ENCODE measurements at places on chromosomes 12 and 14. TPM values are rescaled to one million over a fixed set of nuclear protein-coding genes. Genes with fewer than 3 reads are reported as not detected.
A peak's percentile ranks its signal among the peaks of the same experiment; 100 is the strongest.

DNA sequence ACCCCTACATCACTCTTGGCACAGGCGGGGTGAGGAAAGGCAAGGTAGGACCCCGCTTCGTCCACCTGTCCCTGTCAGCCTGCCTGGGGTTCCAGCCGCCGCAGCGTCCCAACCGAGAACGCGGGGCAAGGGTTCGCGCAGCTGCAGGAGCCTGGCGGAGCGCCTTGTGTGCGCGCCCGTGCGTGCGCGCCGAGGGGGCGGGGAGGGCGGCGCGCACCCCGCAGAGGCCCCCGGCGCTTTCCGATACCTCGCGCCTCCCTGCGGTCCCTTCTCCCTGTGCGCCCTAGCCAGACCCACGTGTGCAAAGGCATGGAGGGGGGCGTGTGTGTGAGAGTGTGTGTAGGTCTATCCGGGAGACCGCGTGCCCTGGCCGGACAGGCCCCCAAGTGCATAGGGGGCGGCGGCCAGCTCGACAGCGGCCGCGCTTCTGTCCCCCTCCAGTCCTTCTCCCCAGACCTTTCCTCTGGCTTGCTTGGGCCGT, 122.4 kb downstream of the TSPAN9 start:
- peaks cover 29% of the 10 kb centered on the region for H3K4me1 ChIP-seq
- no peak overlapping the region for H3K27ac ChIP-seq
- DNase-seq: peak; percentile 33
- no peaks in the 10 kb centered on the region for H3K36me3 ChIP-seq

DNA sequence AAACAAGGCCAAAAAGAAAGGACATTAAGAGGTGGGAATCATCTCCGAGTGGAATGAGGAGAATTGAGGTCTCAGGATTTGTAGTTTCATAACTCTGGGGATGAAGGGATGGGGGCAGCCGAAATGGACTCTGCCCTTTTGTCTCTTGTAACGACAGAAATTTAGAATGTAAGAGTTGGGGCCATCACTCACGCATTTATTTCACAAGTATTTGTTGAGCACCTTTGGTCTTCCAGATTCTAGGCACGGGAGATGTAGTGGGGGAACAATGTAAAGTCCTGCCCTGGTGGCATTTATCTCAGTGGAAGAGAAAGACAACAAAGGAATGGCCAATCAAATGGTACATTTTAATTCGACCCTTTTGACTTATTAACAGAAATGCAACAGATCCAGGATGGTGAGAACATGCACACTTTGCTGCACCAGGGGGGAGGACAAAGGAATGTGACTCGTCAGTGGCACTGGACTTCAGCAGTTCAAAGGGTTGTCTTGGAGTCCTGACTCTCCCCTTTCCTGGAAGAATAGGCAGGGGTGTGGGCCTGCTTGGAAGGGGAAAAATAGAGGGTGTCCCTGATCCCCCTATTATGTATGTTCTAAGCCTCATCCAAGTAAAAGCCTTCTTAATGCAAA, 102.0 kb downstream of the TMEM30B start:
- no peak overlapping the region for H3K4me3 ChIP-seq
- H3K27ac ChIP-seq: no peak overlapping the region
- no peak for DNase-seq
- peaks cover 2% of the 10 kb centered on the region for H3K27me3 ChIP-seq

DNA sequence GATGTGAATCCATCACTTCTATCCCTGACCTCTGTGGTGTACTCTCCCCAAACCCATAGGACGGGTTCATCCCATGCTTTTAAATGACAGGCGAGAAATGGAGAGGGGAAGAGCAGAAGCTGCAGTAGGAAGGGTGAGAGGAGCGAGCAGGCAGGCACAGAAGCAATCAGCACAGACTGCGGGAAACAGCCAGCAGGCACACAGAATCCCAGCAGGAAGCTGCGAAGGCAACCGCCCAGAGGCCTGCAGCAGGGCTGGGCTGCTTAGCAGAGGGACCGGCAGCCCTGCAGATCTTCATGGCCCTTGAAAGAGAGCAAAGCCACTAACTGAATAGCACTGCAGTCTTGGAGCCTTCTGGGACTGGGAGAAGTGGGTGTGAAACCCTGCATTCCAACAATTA, 287.0 kb upstream of the FKBP4 start:
- H3K27me3 ChIP-seq: no peaks in the 10 kb centered on the region
- peaks cover 5% of the 10 kb centered on the region for H3K4me1 ChIP-seq
- no peak for DNase-seq

GRCh38 chr14:63045234-63045611, at the start of gene KCNH5:
TSS of gene KCNH5 (minus strand) at chr14:63045458. CDS start at chr14:63045186, 272 bp downstream.
- H3K4me1 ChIP-seq: peaks cover 17% of the 10 kb centered on the region
- peak within 1 kb of the TSS; percentile 85 for H3K4me3 ChIP-seq
- H3K27ac ChIP-seq: no peak within 1 kb of the TSS
- H3K36me3 ChIP-seq: no peaks in the 10 kb centered on the region
- peaks cover 49% of the 10 kb centered on the region for H3K27me3 ChIP-seq
- no peak for DNase-seq

GRCh38 chr14:77965919-77966435, 166.1 kb downstream of the ADCK1 start:
- H3K4me3 ChIP-seq: no peak overlapping the region

DNA sequence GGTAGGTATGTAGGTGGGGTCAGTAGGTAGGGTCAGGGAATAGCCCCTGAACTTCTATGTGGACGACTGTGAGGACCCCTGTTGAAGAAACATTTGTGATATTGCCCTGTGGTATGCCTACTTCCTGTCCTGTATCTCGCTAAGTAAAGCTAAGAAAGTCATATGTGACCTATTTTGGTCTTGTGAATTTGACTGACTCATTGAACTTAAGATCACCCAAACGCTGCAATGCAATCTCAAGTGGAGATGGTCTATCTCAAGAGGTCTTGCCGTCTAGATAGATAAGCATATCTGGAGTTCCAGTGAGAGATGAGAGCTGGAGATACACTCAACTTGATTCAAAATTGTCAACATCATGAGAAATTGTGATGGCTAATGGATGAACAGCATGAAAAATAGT, 73.8 kb downstream of the TRAFD1 start:
- H3K4me1 ChIP-seq: no peaks in the 10 kb centered on the region
- no peaks in the 10 kb centered on the region for H3K27me3 ChIP-seq
- H3K27ac ChIP-seq: no peak overlapping the region
- peaks cover 10% of the 10 kb centered on the region for H3K36me3 ChIP-seq

GRCh38 chr12:22248571-22249115, 85.9 kb downstream of the ST8SIA1 start:
- peaks cover 49% of the 10 kb centered on the region for H3K4me1 ChIP-seq
- no peak overlapping the region for H3K27ac ChIP-seq
- no peak for DNase-seq
- H3K27me3 ChIP-seq: no peaks in the 10 kb centered on the region

DNA sequence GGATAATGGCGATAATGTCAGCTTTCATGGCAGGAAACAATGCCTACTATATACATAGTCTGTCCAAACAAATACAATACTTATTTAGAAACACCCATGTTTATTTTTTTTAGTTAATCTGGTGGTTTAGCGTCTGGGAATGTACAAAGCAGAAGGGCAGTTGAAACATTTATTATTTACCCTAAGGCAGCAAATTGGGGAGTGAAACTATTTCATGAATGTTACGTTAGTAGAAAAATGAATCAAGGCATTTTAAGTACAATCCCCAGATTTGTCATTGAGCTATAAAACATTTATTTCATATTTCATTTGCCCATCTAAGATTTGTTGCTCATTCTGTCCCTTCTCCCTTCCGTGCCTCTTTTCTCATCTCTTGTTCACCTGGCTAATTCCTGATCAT, 87.1 kb upstream of the ATF1 start:
- H3K36me3 ChIP-seq: peaks cover 18% of the 10 kb centered on the region
- no peak overlapping the region for H3K4me3 ChIP-seq
- no peaks in the 10 kb centered on the region for H3K4me1 ChIP-seq
- no peak overlapping the region for H3K27ac ChIP-seq
- H3K27me3 ChIP-seq: no peaks in the 10 kb centered on the region

DNA sequence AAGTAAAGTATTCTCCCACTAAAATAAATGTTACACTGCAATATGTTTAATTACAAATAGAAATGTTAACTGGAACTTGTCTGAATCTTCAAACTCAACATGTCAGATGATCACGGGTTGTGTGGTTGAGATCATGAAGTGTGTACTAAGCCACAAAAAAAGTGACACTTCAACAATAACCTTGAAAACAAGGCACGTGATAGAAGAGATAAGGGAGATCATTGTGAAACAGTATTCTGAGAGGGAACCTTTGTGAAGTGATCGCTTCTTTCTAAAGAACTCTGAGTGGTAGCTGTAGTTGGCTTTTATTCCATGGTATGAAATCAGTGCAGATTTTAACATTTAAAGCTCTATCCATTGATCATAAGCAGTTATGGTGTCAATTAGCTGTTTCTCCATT, 60.0 kb downstream of the LIN52 start:
- no peak for DNase-seq
- H3K27me3 ChIP-seq: no peaks in the 10 kb centered on the region
- H3K4me3 ChIP-seq: no peak overlapping the region
- no peaks in the 10 kb centered on the region for H3K36me3 ChIP-seq
- peaks cover 28% of the 10 kb centered on the region for H3K4me1 ChIP-seq
- H3K27ac ChIP-seq: no peak overlapping the region

- no peak for DNase-seq
- no peaks in the 10 kb centered on the region for H3K27me3 ChIP-seq
These were observed 151.0 kb downstream of the EPS8 start for GRCh38 chr12:15638231-15638630.

DNA sequence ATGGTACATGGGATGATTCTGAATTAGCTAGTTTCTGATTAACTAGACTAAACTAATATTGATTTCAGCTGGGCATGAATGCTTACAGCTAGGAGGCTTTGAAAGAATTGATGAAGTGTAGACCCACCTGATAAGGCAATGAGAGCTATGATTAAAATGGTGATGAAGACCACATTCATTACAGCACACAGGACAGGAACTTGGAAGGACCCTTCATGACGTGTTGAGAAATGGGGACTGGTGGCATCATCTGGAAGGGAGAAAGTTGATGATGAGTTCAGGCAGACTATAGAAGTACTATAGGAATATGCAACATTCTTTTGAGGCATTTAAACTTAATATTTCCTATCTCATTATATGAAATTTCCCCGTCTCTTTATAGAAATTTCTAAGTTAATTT, 4.5 kb downstream of the CD69 start:
- peaks cover 5% of the 10 kb centered on the region for H3K4me1 ChIP-seq
- peaks cover 3% of the 10 kb centered on the region for H3K27me3 ChIP-seq
- no peak overlapping the region for H3K27ac ChIP-seq
- H3K36me3 ChIP-seq: no peaks in the 10 kb centered on the region
- no peak for DNase-seq

- H3K4me1 ChIP-seq: peaks cover 19% of the 10 kb centered on the region
- no peaks in the 10 kb centered on the region for H3K27me3 ChIP-seq
- H3K36me3 ChIP-seq: no peaks in the 10 kb centered on the region
- no peak overlapping the region for H3K4me3 ChIP-seq
- no peak overlapping the region for H3K27ac ChIP-seq
- DNase-seq: no peak
These were observed 182.3 kb downstream of the TMEM132C start for GRCh38 chr12:128449146-128449894.

GRCh38 chr12:69732088-69732487, 6.6 kb upstream of the RAB3IP start:
- no peaks in the 10 kb centered on the region for H3K36me3 ChIP-seq
- no peak overlapping the region for H3K27ac ChIP-seq
- no peak for DNase-seq
- no peak overlapping the region for H3K4me3 ChIP-seq
- peaks cover 27% of the 10 kb centered on the region for H3K27me3 ChIP-seq
- peaks cover 1% of the 10 kb centered on the region for H3K4me1 ChIP-seq

GRCh38 chr12:93093243-93093642, 164.1 kb upstream of the EEA1 start:
- H3K4me1 ChIP-seq: no peaks in the 10 kb centered on the region
- no peak overlapping the region for H3K27ac ChIP-seq

- no peak overlapping the region for H3K4me3 ChIP-seq
- H3K27ac ChIP-seq: no peak overlapping the region
- no peaks in the 10 kb centered on the region for H3K36me3 ChIP-seq
These were observed 493.8 kb downstream of the RPS29 start for GRCh38 chr14:49092345-49092744.

GRCh38 chr14:92945959-92946846, 23.3 kb downstream of the CHGA start:
- H3K36me3 ChIP-seq: no peaks in the 10 kb centered on the region
- no peaks in the 10 kb centered on the region for H3K4me1 ChIP-seq
- no peak for DNase-seq

DNA sequence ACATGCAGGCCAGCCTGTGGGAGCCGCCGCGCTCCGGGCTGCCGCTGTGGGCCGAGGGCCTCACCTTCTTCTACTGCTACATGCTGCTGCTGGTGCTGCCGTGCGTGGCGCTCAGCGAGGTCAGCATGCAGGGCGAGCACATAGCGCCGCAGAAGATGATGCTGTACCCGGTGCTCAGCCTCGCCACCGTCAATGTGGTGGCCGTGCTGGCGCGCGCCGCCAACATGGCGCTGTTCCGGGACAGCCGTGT, 2.9 kb downstream of the TMEM121 start:
- DNase-seq: no peak
- H3K36me3 ChIP-seq: no peaks in the 10 kb centered on the region
- peaks cover 6% of the 10 kb centered on the region for H3K4me1 ChIP-seq

- no peak for DNase-seq
- no peak overlapping the region for H3K27ac ChIP-seq
- no peaks in the 10 kb centered on the region for H3K36me3 ChIP-seq
- no peak overlapping the region for H3K4me3 ChIP-seq
These were observed 46.1 kb upstream of the SYT1 start for GRCh38 chr12:78818487-78818886.

Gene IFNG-AS1
- total RNA-seq: not detected

Gene SLC35E3
- total RNA-seq: 16.1 TPM

Gene AEBP2
- 35.2 TPM for total RNA-seq

Gene GPRC5D
- total RNA-seq: not detected

Gene DPPA3
- total RNA-seq: not detected

Gene OTOGL
- 0.12 TPM for total RNA-seq

Gene NR1H4
- not detected for total RNA-seq

Gene CLEC6A
- total RNA-seq: not detected

Gene PPFIA2
- total RNA-seq: 8.3 TPM

Gene BATF
- not detected for total RNA-seq

Gene PPM1A
- 30.9 TPM for total RNA-seq

Gene SIRT4
- total RNA-seq: 1.7 TPM

Gene GDF11
- total RNA-seq: 67.0 TPM

Measured in neural crest cell (in vitro differentiated cells).